Fibroblast of skin of abdomen (primary cell): ENCODE measurements at places on chromosomes 11 and 22.

DNA sequence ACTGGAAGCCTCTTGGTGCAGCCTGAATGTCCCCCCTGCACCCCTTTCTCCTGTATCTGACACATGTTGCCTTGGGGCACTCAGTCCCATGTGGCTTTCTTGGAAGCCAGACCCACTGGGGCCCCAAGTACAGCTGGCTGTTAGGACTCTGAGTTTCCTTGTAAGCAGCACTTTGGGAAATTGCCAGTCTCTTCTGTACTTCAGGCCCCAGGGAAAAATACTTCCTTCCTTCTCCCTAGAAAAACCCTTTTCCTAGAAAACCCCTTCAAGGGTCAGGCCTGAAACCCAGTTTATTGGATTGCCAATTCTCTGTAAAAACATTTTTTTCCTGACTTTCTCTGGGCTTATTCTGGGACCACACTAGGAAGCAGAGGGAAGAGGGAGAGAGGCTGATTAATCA is 360.3 kb downstream of the TENM4 start:
- DNase-seq, result no peak

DNA sequence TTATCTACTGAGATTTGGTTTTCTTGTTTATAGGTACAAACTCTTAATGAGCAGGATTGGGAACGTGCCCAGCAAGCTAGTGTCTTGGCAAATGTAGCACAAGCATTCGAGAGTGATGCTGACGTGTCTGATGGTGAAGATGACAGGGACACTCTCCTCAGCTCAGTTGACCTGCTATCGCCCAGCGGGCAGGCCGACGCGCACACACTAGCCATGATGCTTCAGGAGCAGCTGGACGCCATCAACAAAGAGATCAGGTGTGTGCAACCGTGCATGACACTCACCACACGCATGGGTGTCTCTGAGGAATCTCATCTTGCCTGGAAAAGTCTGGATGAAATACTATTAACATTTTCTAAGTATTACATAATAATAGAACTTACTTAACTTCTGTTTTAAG is 54.7 kb upstream of the CTTN start:
- DNase-seq, result no peak

- no peak for DNase-seq
These were observed 47.0 kb upstream of the AMPD3 start for GRCh38 chr11:10407749-10408685.

- no peak for DNase-seq
These were observed 2.0 kb downstream of the OR8D4 start for GRCh38 chr11:123903932-123904331.

DNA sequence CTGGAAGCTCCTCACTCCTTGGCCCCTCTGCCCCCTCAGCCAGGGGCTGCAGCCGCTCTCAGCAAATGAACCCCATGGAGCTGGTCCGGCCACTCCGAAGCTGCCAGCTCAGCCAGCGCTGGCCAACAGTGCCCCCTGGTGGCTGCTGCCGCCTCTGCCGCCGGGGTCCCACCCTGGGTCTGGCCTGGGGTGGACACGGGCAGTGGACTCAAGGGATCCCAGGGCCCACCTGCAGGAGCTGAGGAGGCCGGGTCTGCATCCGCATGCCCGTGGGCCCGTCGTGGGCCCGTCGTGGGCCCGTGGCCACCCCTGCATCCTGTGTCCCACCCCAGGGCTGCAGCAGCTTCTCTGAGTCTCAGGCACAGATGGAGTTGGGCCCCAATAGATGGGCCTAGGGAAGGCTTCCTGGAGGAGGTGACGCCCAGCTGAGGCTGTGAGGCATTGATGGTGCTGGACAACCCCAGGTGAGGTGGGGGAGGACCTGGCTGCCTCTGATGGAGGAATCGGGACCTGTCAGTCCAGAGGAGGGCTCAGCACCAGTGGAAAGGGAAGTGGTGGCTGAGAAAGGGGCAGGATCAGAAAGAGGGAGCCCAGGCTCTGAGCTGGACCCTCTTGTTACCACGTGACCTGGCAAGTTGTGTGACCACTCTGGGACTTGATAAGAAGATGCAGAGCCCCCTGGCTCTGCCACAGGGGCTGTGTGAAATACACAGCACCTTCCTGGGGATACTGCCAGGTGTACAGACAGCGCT is 522.3 kb downstream of the BRD1 start:
- peak; percentile 2 for DNase-seq

- DNase-seq, result peak; percentile 96
These were observed 8.8 kb upstream of the CTSD start for GRCh38 chr11:1772270-1773130.

GRCh38 chr11:1858154-1858553 is 5.3 kb downstream of the LSP1 start:
- no peak for DNase-seq
